ENCODE measurements at places on chromosomes 16 and 17.

- no peak for DNase-seq
Measured at GRCh38 chr16:68083861-68084503, 1.2 kb upstream of the NFATC3 start.

DNA sequence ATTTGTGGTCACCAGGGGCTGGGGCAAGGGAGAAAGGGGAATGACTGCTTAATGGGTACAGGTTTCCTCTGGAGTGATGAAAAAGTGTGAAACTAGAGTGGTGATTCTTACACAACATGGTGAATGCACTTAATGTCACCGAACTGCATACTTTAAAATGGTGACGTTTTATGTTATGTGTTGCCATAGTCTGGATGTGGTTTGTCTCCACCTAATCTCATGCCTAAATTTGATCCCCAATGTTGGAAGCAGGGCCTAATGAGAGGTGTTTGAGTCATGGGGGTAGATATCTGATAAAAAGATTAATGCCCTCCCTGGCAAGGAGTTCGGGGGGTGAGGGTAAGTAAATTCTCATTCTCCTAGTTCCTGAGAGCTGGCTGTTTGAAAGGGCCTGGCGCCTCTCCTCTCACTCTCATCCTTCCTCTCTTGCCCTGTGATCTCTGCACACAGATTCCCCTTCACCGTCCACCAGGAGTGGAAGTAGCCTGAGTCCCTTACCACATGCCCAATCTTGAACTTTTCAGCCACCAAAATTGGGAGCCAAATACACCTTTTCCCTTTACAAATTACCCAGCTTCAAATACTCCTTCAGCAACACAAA is 15.3 kb downstream of the XPO6 start:
- DNase-seq, result no peak

GRCh38 chr17:41919840-41920579 is 1.3 kb upstream of the ACLY start:
- DNase-seq, result no peak

- DNase-seq, result no peak
Measured at GRCh38 chr16:69217433-69217832, 30.5 kb downstream of the SNTB2 start.

GRCh38 chr17:14790521-14790920 is 474.6 kb downstream of the PMP22 start:
- DNase-seq, result no peak

DNA sequence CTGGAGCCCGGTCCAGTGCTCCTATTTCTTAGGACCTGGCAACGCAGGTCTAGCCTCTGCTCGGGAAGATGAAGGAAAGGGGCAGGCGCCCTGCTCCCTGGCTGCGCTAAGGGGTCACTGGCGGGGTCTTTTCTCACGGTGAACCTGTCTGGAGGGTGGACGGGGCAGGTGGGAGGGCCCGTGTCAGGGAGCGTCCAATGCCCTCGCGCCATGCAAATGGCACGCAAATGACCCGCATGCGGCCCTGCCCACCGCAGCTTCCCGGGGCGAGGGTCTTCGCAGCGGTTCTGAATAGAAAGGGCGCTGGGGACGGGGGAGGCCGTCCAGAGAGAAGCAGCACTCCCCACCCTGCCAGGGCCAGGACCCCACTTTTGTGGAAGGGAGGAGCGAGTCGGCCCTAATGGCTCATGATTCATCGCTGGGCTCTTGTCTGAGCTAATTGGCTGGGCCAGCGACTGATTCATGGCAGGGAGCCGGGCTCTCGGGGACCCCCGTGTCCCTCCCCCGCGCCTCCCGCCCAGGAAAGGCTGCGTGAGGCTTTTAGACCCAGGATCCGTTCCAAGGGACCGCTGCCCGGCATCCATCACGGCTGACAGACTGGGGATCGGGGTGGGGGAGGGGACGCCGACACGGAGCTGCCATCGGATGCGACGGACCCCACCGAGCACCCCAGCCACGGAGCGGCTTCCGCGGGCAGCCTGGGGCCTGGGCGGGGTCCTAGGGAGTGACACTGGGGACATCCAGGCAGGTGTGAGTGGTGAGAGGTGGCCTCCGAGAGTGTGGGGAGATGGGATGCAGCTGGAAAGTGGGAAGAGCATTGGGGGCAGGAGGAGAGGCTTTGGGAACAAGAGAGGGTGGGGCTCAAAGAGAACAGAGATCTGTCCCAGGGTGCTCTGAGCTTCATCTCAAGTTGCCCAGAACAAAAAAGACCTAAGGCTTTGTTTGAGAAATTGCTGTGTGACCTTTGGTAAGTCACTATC is 25.0 kb upstream of the NGFR start:
- DNase-seq, result no peak

GRCh38 chr17:57461082-57461481 is 204.8 kb downstream of the MSI2 start:
- peak; percentile 86 for DNase-seq

- no peak for DNase-seq
Measured at GRCh38 chr17:78259192-78259554, 27.7 kb downstream of the TMEM235 start.

- DNase-seq, result no peak
Measured at GRCh38 chr17:82153745-82154375, 55.8 kb upstream of the FASN start.

GRCh38 chr17:63001689-63002394 is 35.8 kb downstream of the TANC2 start:
- no peak for DNase-seq

- DNase-seq, result no peak
Measured at GRCh38 chr17:68656666-68657065, 55.5 kb upstream of the FAM20A start.

- DNase-seq, result no peak
Measured at GRCh38 chr17:47615766-47616424, 33.8 kb upstream of the KPNB1 start.

DNA sequence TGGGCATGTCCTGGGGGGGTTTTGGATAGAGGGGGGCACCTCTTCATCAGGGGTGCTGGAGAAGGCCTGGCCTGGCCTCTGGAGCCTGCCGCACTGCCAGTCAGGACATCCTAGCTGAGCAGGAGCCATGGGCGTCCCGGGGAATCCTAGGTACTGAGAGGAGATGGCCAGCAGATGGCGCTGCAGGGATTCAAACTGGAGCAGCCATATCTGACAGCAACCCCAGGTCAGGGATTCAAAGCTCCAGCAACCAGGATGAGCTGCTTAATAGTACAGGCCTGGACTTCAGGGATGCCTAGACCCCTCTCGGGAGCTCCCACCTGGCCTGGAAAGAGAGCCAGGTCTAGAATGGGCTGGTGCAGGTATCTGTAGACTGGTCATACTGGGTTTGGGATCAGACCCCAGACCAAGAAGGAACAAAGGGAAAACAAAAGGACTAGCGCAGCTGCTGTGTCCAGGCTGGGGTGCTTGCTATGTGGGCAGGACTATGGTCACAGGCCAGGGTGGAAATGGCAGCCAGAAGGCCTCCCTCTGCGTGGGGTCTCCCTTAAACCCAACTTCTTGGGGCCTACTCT is 306.9 kb upstream of the RBFOX1 start:
- DNase-seq, result no peak

- DNase-seq, result no peak
Measured at GRCh38 chr17:31216031-31216751, 80.8 kb downstream of the OMG start.

GRCh38 chr17:80611816-80612215 is 67.2 kb downstream of the RPTOR start:
- DNase-seq, result no peak

- no peak for DNase-seq
Measured at GRCh38 chr16:86512301-86512859, 2.1 kb downstream of the FOXF1 start.

DNA sequence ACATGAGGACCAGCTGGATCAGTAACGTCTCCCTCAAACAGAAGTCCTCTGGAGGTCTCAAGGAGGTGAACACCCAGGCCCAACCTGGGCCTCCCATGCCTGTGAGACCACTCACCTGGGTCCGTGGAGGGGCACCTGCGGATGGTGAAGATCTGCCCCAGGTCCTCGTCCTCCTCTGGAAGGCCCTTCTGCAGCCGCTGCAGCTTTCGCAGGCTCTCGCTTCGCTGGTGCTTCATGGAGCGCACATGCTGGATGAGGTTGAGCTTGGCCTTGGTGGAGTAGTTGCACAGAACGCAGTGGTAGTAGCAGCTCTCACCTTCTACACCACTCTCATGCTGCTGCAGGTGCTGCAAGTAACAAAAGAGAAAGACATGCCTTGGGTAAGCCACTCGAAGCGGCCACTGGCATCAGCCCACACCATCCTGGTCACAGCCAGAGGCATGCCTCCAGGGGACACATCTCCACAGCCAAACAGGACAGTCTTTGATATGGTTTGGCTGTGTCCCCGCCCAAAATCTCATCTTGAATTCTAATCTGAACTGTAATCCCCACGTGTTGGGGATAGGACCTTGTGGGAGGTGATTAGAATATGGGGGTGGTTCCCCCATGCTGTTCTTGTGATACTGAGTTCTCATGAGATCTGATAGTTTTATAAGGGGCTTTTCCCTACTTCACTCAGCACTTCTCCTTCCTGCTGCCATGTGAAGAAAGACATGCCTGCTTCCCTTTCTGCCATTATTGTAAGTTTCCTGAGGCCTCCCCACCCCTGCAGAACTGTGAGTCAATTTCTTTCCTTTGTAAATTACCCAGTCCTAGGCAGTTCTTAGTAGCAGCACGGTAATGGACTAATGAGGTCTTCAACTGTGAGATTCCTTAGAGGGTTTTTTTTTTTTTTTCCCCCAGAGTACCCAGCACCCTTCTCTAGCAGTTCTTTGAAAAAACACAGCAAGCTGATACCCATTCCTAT is 158.0 kb downstream of the ZFHX3 start:
- no peak for DNase-seq

- no peak for DNase-seq
Measured at GRCh38 chr16:57890752-57891111, 80.2 kb downstream of the CNGB1 start.

- no peak for DNase-seq
Measured at GRCh38 chr16:70697594-70698170, 11.8 kb upstream of the MTSS2 start.

DNA sequence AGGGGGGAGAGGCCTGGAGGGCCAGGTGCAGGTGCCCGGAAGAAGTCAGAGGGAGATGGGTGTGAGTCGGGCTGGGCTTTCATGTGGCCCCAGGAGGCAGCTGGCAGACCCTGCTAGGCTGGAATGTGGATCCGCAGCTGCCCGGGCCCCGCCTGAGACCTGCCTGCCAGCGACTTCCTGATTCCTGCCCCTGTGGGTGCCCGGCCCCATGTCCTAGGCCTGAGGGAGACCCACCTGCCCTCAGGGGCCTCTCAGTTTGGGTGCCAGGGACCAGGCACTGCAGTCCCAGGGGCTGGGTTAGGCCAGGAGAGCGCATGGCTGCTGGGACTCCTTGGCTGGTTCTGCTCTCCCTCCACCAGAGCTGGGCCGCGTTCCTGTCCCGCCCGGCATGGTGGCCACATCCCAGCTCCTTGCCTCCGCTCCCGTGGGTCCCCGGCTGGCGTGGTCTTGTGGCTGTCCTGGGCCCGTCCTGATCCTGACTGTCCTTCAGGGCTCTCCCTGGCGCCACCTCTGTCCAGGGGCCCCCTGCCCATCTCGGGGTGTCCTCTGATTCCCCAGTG is 22.1 kb upstream of the SPNS2 start:
- DNase-seq, result no peak

DNA sequence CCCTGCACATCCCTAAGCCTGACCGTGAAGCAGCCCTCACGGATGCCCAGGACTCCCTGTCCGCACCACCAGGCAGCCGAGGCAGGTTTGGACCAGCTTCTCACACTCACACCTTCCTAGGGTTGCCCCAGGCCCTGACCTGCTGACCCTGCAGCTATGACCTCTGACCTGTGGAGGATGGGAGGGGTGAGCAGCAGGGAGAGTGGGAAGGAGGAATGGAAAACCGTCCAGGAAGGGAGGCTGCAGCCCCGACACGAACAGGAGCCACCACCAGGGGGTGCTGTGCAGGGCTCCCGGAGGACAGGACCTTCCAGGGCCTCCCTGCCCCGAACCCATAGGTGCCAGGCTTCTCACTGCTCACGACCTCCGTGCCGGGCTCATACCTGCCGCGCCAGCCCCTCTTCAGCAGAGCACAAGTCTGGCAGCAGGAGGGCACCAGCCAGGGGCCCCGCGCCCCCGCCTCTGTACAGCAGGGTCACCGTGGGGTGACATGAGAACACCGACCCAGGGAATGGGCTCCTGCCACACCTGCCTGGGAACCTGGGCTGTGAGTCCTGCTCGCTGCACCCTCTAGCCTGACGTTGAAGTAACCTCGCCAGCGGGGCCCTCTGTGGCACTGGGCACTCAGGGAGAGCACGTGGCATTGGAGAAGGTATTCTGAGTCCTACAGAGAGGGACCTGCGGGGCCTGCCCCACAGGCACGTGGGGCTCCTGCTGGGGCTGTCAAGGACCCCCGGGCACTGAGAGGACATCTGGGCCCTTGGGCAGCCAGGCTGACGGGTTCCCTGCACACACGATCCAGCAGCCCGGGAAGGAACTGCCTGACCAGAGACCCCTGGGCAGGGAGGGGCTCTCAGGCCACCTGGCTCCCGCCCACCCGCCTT is 37.6 kb downstream of the CTU2 start:
- DNase-seq, result no peak

GRCh38 chr17:80862481-80862961 is 129.1 kb upstream of the CHMP6 start:
- DNase-seq, result no peak

DNA sequence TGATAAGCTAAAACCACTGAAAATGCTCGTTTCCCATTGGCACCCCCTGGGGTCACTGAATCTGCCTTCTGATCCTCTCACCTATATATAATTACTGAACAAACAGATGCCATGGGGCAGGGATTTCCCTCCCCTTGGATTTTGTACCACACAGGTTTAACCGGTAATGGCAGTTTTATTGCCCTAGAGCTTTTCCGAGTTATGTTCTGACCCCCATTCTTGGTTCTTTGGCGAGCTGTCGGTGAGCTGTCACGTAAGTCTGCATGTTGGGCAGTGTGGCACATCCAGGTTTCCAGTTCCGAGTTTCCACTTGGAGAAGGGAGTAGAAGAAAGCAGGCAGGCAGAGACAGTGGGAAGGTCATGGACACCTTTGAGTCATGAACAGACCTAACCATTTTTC is 7.1 kb downstream of the TMEM97 start:
- no peak for DNase-seq

DNA sequence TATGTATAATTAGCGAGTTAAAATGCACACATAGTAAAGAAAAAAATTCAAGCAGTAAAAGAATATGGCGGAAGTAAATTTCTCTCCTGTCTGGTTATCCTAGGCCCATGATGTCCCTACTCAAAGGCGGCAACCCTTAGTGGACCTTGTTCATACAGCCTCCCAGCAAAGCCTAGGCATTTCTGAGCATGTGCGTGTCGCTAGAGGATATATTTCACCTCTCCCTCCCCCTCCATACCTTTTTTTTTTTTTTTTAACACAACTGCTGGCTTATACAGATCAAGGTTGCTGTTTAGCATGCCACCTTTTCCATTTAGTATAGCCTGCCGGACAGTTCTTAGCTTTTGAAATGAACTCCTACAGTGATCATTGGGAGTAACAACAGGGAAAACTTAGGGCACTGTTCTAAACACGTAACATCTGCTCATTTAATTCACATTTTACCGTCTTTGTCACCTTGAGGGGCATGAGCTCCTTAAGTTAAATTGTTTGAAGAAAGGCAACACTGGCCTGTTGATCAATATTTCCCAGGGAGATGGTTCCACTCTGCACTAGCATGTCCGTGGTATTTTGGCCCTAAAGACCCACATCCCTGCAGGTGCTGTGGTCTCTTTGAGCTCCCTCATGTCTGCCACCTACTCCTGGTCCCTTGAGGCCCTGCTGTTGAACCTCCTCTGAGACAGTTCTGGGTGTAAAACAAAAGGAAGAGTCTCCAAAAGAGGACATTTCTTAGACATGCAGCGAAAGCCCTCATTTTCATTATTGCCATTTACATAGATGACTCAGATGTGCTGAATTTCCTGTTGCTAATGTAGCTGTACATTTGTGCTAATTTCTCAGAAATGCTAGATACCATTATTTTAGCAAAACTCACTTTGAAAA is 4.1 kb upstream of the TNFRSF13B start:
- no peak for DNase-seq

All from NCI-H524 treated with DMSO at 0.1 percent for 48 hours (cell line).